ENCODE measurements at places on chromosomes 2 and 18.

DNA sequence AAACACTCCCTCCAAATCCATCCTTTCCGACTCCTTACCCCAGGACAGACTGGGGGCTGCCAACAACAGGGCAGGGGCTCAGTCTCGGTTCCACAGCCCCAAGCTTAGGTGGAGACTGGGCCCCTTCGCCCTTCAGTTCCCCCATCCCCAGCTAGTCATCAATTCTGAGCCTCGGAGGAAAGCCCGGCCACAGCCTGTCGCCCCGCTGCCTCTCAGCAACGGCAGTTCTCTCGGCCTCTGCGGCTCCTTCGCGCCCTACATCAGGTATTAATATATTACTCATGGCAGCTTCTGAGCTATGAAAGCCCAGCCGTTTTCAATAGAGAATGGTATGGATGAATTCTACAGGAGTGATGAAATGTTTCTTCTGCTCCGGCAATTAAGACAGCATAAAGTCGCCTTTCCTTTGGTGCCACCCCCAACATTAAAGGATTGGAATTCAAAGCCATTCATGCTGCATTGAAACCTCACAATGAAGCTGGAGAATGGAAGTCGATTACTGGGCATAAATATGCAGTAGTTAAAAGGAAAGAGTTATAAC is 2.8 kb downstream of the HDAC4 start:
- DNase-seq: no peak

GRCh38 chr2:6917071-6917760 is at the start of gene RNF144A:
TSS of gene RNF144A (plus strand) at chr2:6917412. CDS start at chr2:6996927, 79,515 bp downstream.
- peak; percentile 35 for DNase-seq

GRCh38 chr2:71615767-71616730 is 162.7 kb downstream of the DYSF start:
- no peak for DNase-seq

- no peak for DNase-seq
These were observed 28.5 kb upstream of the DARS1 start for GRCh38 chr2:136013955-136014354.

DNA sequence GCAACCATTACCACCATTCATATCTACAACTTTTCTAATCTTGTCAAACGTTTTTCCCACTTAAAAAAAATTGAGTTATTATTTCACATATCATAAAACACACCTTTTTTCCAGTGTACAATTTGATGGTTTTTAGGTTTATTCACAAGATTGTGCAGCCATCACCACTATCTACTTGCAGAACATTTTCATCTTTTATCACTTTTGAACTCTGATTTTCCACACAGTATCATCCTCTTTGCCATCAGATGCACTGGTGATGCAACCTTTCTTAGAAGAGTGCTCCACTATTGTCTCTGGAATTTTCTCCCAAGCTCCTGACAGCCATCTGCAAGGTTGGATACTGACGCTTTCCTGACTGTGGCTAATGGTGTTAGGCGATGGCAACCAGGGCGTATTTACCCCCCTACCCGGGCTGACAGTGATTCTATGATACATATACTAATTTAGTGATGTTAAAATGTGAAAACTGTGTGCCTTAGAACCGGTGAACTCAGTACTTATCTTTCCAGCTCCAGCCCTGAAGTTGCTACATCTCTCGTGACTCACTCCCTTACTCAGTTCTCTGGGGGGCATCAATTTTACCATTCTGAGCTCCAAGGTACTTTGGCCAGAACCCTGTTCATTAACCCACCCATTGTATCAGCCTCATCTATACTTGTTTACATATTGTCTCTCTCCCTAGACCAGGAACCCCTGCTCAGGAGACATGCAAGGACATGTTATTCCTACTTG is 105.4 kb upstream of the SPRED2 start:
- DNase-seq: no peak

DNA sequence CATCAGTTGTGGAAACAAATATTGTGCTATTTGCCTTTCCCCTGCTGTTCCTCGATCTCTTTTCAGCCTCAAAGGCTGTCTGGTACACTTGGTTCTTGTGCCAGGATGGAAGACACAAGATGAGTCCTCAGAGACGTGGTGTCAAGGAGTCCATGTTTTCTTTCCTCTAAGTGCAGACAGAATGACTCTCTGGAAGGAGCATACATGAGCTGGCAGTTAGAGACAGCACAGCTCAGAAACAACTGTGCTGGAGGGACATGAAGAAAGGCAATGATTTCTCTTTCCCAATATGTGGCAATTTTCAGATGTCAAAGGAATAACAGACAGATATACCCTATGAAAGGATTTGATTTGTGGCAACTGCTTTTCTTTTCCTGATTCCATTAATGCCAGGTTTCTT is 162.2 kb downstream of the AFF3 start:
- no peak for DNase-seq

- DNase-seq: peak; percentile 95
These were observed at the start of gene TAF1B for GRCh38 chr2:9843229-9844035. TSS of gene TAF1B (plus strand) at chr2:9843474. CDS start at chr2:9843542, 68 bp downstream.

GRCh38 chr2:158935617-158936016 is 32.8 kb upstream of the TANC1 start:
- DNase-seq: no peak

GRCh38 chr18:54852780-54853675 is 24.8 kb downstream of the RAB27B start:
- DNase-seq: peak; percentile 54

DNA sequence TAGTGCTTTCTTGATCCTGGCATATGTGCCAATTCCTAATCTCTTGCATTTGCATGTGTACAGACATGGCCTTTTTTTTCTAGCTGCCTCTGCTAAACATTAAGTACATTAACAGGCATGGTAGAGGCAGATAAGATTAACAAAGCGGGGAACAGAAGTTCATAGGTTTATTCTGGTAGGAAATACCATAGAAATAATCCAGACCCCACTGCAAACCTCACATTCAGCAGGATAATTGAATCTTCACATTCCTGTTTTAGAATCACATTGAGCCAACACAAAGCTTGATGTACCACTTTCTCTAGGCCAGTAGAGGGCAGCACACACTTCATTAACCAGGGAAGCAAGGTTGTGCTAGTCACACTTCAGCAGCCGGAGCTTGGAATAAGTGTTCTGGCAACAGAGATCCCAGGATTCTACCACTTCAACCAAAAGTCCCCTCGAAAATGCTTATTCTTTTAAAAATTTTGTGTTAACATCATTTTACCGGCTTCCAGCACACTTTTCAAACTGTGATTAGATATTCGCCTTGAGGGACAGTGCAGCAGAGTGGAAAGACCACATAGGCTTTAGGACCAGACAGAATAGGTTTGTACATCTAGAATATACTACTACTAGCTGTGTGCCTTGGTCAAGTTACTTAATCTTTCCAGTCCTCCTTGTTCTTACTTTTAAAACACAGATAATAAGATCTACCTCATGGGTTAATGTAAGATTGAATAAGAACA is 420.2 kb upstream of the CHST9 start:
- DNase-seq: no peak

GRCh38 chr2:239824866-239825704 is 200.1 kb downstream of the NDUFA10 start:
- DNase-seq: no peak

DNA sequence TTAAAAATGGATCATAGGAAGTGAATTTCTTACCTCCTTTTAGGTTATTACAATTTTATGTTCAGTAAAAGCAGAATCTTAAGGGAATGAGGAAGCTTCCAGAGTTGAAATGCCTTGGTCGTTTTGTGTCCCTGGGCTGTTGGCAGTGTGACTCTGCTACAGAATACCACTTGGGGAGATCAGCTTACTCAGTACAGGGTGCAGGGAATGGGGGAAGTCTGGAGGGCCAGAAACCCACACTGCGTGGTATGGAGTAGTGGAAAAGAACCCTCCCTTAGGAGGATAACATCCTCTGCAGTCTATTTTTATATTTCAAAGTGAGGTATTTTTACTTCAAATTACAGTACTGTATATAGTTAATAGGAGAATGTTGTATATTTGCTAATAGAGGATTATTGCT is 51.1 kb downstream of the R3HDM1 start:
- DNase-seq: no peak

DNA sequence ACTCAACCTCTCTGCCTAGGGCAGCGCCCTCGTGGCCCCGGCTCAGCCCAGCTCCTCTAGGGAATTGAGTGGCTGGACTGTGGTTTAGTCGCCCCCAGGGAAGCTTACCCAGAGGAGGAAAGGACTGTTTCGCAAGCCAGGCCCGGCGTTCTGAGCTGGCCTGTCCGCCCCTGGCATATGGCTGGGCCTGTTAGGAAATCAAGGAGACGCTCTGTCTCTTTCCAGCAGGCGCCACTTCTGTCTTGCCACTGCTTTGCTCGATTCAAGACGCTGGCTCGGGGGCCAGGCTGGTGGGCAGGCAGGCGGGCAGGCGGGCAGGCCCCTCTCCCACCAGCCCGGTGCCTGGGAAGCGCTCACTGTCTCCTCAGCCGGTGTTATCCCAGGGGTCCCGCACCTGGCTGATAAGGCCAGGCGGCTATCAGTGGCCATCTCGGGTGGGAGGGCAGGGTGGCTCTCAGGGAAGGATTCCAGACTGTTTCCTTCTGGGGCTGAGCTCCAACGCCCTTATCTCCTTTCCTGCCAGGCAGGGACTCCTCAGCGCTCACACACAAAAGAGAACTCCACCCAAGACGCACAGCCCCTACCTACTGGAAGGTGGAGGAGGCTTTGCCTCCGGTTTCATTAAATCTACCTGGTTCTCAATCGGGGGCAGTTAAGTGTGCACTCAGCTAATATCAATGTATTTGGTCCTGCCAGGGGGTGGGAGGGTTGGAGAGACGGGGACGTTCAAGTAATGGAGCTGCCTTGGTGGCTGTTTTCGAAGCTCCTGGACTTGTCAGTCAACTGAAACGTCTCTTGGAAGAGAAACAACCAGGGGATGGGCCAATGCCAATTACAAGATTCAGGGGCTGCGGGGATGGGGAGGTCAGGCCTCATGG is 109.1 kb downstream of the SMAD7 start:
- DNase-seq: no peak

- no peak for DNase-seq
These were observed 11.1 kb downstream of the TTL start for GRCh38 chr2:112493048-112493447.

- peak; percentile 33 for DNase-seq
These were observed 101.6 kb upstream of the CERS6 start for GRCh38 chr2:168354499-168354898.

GRCh38 chr2:149872638-149873150 is 285.1 kb upstream of the MMADHC start:
- DNase-seq: no peak

- no peak for DNase-seq
These were observed 45.1 kb downstream of the HS6ST1 start for GRCh38 chr2:128273469-128274081.
